ENCODE measurements at places on chromosomes 2 and 18.

- DNase-seq = no peak
Observed at GRCh38 chr2:119292226-119292625, 68.6 kb downstream of the STEAP3 start.

GRCh38 chr2:154978710-154979109 is 280.2 kb downstream of the KCNJ3 start:
- DNase-seq = no peak

DNA sequence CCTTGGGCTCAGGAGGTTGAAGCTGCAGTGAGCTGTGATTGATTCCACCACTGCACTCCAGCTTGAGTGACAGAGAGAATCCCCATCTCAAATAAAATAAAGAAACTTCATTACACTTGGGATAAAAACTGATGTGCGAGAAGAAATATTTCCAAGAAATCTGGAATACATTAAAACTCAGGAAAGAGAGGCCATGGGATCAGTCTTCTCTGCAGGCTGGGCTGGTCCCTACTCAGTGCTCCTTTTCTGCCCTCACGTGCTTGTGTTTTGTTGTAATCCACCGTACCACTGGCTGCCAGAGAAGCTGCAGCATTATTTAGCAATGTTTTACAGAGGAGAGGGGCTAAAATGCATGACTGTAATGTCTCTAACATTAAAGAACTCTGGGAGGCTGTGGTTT is 282.0 kb downstream of the SLC8A1 start:
- DNase-seq = no peak

DNA sequence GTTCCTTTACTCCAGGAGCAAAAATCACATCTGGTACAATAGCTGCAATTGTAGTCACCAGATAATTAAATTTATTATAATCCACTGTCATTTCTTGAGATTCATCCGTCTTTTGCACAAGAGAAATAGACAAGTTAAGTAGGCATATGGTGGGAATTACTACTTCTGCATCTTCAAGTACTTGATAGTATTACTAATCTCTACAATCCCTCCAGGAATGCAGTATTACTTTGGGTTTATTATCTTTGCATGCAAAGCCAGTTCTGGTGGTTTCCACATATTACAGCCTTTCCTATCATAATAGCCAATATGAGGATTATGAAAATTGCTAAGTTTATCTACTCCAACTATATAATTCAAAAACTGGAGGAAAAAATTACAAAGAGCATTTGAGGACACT is 254.1 kb downstream of the IKZF2 start:
- DNase-seq = peak; percentile 18

DNA sequence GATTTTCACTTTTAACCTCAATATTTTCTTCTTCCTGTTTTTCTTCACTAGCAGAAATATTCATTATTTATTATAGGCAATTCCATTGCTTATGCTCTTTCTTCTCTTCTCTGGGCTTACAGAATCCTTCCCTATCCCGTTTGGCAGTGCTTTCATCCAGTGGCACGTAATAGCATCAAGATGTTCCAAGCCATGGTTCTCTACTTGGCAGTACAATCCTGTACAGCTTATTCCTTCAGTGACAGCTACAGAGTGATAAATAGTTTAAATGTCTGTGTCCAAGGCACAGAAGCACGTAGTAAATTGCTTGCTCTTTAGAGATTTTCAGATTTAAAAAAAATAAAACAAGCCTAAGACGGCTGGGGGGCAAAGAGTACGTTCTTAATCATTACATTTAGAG is 1964.3 kb downstream of the SUCLG1 start:
- no peak for DNase-seq

- DNase-seq = no peak
Observed at GRCh38 chr18:69659142-69659651, 258.5 kb downstream of the DOK6 start.

- no peak for DNase-seq
Observed at GRCh38 chr2:10904455-10904854, 7.3 kb upstream of the KCNF1 start.

GRCh38 chr2:160472839-160473251 is 20.8 kb downstream of the RBMS1 start:
- DNase-seq = peak; percentile 80
